GM23338 (cell line): ENCODE measurements at places on chromosomes 7 and 10.

- DNase-seq: no peak
Observed at GRCh38 chr10:35331894-35332640, 4.2 kb upstream of the CCNY start.

GRCh38 chr7:15864626-15864991, 178.1 kb upstream of the MEOX2 start:
- no peak for DNase-seq

DNA sequence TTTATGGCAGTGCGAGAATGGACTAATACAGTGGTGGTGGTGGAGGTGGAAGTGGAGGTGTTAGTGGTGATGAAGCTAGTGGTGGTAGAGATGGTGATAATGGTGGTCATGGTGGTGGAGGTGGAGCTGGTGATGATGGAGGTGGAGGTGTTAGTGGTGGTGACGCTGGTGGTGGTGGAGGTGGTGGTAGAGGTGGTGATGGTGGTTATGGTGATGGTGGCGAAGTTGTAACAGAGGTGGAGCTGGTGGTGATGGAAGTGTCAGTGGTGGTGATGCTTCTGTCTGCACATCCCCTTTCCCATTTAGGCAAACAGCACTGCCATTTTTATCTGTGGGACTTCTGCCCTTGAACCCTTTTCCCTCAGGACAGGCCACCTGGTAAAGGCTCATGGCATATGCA, 7.4 kb upstream of the PTPRN2 start:
- DNase-seq: no peak

GRCh38 chr7:293681-294439, 3.9 kb downstream of the FOXL3 start:
- no peak for DNase-seq

DNA sequence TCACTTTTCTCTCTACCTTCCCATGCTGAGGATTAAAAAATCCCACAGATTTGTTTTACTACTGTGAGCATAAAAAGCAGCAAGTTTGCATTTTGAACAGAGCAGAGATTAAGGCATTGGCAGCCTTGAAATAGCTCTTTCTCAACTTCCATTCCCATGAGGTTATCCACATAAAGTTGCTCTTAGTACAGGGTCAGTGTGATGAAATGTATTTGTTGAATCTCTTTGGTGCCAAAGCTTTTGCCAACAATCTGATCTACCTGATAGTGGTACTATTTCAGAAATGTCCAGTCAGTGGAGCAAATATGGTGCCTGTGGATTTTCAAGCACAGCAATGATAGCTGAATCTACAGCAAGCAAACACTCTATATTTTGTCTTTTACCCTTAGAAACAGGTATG, 254.8 kb downstream of the INHBA start:
- no peak for DNase-seq
